ENCODE measurements at places on chromosomes 2 and 18. TPM values are rescaled to one million over a fixed set of nuclear protein-coding genes. Genes with fewer than 3 reads are reported as not detected.

Gene LYPD1
- total RNA-seq: 0.32 TPM

Gene ALK
- total RNA-seq: 0.32 TPM

Gene RAMP1
- total RNA-seq: 48.9 TPM

Gene MC5R
- not detected for total RNA-seq

Gene FEV
- not detected for total RNA-seq

Gene PASK
- 9.8 TPM for total RNA-seq
